ENCODE measurements at places on chromosomes 7 and 10.

DNA sequence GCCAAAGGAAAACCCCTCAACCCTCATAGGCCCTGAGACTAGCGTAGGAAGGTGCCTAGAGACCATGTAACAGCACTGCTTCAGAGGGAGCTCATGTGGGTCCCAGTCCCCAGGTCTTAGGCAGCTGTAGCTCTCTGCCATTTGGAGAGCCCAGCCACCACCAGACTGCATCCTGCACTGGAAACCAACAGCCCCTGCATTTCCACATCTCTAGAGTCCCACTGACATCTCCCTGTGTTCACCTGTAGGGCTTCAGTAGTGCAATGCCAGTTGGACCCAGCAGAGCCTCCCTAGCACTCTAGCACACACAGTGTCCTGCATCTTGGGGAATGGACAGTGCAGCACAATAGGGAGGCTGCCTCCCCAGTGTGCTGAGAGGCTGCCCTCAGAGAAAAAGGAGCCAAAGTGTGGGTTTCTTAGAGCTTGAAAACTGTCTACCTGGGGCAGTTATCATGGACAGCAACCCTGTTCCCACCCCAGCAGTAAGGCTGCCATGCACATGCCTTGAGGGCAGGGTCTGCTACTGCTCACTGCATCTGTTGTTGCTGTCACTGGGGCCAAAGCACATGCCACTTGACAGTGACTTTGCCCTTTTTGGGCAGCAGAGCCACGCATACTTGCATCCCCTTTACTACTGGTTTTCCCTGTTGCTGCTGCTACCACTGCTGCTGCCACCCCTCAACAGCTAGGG is 46.7 kb upstream of the ANTXRL start:
- DNase-seq: no peak

GRCh38 chr10:20624642-20625041 is 272.5 kb downstream of the NEBL start:
- no peak for DNase-seq

DNA sequence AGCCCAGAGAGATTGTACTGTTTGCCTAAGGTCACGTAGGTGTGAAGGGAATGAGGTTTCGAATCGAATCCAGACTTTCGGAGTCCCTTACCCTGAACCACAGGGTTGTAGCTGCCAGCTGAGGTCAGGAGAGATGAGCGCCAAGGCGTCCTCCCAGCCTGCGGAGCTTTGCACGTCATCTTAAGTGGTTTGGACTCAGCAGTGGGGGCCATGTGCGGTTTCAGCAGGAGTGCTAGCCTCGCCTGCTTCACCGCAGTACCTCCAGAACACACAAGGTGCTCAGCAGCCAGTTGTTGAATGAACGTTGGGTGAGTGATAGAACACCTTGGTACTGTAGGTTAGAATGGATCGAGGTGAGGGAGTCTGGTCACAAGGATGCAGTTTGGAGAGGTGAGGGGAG is 74.9 kb upstream of the PPIF start:
- no peak for DNase-seq

- no peak for DNase-seq
Observed at GRCh38 chr10:81040940-81041339, 503.2 kb downstream of the SH2D4B start.

GRCh38 chr10:76649723-76650127 is 987.9 kb downstream of the KCNMA1 start:
- no peak for DNase-seq

DNA sequence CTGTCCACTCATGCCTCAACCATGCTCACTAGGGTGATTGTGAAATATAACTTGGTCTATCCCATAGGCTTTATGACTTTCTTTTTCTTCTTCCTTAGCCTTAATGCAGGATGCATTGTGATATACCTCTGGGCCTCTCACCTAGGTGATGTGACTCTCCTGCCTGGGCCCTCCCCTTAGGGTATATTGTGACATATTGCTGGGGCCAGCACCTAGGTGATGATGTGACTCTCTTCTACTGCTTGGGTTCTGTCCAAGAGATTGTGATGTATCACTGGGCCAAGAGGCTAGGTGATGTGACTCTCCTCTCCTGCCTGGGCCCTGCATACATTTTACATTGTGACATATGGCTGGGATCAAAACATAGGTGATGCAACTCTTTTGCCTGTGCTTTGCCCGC is 14.7 kb upstream of the ZNF107 start:
- DNase-seq: no peak

DNA sequence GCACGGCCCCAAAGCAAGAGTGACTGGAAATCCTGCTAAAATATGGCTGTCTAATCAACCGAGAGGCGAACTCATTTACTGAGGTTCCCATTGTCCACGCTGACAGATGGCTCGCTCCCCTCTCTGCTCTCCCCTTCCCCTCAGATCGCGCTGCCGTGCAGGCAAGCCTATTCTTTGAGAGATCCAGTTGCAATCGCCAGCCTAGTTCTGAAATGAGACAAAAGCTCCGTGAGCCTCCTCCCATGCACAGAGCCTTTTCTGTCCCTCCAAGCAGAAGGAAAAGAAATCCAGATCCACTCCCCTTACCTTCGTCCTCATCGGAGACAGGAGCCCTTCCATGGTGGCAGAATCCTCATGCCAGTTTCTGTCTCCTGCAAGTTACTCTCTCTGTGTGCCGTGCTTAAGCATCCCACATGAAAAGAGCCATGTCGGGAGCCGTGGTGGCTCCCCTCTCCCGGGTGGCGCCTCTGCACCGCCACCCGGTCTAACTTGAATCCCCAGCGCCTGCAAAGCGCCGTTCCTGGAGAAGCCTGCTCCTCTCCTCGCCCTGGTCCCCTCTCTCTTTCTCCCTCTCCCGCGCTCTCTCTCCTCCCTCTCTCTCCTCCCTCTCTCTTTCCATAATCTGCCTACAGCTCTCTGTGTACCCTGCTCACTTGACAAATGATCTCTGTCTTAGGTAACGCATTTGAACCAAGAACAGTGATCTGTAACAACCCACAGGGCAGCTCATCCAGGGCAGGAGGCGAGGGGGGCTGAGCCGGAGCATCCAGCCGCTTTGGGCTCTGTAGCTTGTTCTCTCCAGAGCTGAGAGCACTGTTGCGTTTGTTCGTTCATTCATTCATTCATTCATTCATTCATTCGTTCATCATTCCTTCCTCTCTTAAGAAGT is 156.8 kb downstream of the FRMD4A start:
- DNase-seq: peak; percentile 34

DNA sequence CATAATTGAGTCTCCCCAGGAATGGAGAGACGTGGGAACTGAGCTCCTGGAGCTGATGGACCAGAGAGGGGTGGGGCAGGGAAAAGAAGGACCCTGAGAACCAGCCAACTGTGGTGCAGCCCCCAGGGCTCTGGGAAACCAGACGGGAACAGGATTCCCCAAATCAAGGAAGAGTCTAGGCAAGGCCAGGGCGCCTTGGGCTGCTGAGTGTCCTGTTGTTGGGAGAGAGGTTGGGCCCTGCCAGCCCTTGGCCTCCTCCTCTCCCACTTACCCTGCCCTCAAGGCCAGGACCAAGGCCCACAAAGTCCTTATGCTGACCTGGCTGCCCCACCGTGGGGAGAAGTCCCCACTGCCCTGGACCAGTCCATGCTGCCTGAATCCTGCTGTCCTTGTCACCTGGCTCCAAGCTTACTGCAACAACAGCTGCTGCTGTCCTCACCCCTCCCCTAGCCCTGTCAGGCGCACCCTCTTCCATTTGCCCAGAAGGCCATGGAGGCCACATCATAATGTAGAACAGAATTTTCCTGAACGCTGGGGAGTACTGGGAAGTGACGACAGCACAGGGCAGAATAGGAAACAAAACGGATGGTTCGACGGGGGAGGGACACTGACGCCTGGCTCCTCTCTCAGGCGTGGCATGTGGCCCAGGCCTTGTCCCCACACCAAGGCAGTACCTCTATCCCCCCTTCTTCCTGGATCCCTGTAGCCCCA is 132.9 kb upstream of the ZMIZ1 start:
- no peak for DNase-seq

DNA sequence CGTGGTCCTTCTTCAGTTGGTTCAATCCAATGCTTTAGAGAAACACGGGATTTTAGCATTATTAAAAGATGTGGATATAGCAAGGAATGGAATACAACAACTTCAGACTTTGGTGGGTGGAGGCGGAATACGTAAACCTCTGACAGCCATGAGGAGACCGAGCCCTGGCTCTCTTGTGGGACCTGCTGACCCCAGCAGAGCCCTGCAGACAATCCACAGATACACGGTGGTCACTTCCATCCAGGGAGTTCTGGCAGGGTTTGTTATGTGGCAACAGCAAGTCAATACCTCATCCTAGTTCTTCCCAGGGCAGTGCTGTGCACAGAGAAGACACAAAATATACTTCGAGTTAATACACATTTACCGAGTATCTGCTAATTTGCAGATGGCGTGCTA is 118.5 kb upstream of the DIP2C start:
- DNase-seq: no peak

DNA sequence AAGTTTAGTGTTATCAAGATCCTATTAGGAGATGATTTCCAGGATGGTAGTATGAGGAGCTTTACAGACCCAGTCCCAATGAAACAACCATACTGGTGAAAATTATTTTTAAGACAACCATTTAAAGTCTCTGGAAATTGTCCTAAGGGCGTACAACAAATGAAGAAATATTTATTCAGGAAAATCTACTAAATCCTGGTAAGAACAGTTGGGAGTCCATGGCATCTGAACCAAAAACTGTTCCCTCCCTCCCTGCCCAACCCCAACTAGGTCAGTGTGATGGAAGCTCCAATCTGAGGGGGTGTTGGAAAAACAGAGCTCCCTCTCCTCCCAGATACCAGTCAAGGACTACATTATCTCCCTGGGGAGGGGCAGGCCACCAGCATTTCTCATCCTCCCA is 74.7 kb upstream of the MKLN1 start:
- no peak for DNase-seq

DNA sequence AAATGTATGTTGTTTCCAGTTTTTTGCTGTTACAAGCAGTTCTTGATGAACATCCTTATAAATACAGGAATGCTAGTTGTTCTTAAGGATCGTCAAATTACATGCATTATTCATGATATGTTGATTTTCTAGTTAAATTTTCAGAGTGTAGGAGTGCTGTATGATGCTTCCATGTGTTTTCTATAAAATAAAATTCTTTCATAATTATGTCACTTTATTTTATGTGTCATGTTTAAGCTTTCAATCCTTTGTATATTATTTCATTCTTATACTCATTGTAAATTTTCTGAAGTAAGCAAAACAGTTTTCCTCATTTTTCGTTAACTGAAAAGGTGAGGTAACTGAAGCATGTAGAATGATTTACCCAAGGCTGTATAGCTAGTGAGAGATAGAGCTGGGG is 16.8 kb upstream of the MYPN start:
- DNase-seq: no peak

DNA sequence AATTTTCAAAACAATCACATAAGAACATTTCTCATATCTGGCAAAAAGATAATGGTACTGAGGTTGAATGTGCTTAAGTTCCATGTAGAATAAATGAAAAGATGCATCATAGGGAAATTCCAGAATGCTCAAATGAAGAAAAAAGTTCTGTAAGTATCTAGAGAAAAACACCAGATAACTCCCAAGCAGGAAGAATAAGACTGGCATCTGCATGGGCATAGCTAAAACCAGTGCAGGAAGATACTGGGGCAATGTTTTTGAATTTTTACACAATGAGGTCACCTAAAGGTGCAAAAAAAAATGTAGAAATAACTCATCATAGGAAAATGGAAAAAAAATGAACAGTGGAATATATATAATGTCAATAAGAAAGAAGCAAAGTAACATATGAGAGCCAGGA is 275.2 kb downstream of the BAMBI start:
- no peak for DNase-seq

GRCh38 chr10:58400609-58401008 is 15.4 kb downstream of the TFAM start:
- no peak for DNase-seq

DNA sequence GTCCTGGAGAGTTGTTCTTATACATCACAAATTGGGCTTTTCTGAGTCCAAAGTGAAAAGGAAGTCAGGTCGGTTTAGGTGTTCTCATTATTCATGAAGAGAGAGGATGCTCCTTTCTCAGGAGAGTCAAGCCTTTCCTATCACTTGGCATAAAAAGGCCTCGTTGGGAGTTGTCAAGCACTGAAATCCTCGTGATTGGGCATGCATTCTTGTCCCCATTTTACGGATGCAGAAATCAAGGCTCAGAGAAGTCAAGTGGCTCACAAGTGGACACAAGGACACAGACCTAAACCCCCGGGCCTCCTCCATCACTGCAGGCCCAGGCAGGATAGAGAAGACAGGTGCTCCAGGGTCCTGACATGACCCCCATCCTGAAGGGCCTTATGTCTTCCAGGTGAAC is 8.5 kb downstream of the RBP3 start:
- no peak for DNase-seq

- no peak for DNase-seq
Observed at GRCh38 chr10:130338636-130339024, 202.4 kb downstream of the GLRX3 start.

- no peak for DNase-seq
Observed at GRCh38 chr10:124587811-124588211, 126.2 kb downstream of the LHPP start.

GRCh38 chr10:107440741-107441140 is 276.2 kb upstream of the SORCS1 start:
- no peak for DNase-seq

- DNase-seq: no peak
Observed at GRCh38 chr10:48818861-48819520, 120.6 kb downstream of the LRRC18 start.

GRCh38 chr10:82914655-82915136 is 1039.7 kb downstream of the NRG3 start:
- no peak for DNase-seq

DNA sequence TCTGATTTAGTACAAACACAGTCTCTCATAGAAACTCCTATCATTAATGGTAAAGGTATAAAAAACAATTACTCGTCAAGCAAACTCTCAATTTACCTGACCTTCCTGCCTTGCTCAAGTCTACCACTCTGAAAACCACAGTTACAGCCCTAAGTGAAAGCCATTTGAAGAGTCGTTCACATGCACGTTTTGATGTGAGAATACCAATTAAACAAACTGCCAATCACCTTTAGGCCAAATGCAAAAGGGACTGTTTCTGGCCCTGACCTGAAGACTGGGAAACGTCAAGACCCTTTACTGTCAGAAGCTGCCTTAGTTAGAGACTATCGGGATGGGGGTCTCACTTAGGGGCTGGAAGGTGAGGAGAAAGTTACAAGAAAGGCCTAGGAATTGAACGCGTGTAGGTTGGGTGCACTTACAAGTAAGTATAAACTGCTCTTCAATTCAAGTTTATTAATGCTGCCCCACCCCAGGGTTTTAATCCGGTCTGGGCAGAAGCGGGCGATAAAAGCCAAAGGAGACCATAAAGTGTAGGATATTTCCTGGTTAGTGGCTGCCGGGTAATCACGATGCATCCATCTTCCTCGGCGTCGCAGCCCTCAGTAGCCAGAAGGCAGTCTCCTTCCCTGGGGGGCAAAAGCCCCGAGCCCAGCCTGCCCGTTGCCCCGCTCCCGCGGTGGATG is 935 bp downstream of the TM9SF3 start:
- DNase-seq: peak; percentile 26

- no peak for DNase-seq
Observed at GRCh38 chr10:78614267-78614666, 454.5 kb upstream of the ZMIZ1 start.

GRCh38 chr7:50405221-50405620 is 44.9 kb downstream of the FIGNL1 start:
- no peak for DNase-seq
